NCI-H2171 (cell line): ENCODE measurements at places on chromosomes 1 and 21.

GRCh38 chr1:186272486-186272885 is 102.6 kb downstream of the TPR start:
- no peak for DNase-seq

GRCh38 chr1:207486198-207486597 is 9.8 kb upstream of the CR1 start:
- DNase-seq: no peak

- no peak for DNase-seq
Measured at GRCh38 chr1:170765712-170766330, 101.9 kb downstream of the PRRX1 start.

- DNase-seq: no peak
Measured at GRCh38 chr21:27719226-27719625, 752.3 kb upstream of the ADAMTS5 start.

DNA sequence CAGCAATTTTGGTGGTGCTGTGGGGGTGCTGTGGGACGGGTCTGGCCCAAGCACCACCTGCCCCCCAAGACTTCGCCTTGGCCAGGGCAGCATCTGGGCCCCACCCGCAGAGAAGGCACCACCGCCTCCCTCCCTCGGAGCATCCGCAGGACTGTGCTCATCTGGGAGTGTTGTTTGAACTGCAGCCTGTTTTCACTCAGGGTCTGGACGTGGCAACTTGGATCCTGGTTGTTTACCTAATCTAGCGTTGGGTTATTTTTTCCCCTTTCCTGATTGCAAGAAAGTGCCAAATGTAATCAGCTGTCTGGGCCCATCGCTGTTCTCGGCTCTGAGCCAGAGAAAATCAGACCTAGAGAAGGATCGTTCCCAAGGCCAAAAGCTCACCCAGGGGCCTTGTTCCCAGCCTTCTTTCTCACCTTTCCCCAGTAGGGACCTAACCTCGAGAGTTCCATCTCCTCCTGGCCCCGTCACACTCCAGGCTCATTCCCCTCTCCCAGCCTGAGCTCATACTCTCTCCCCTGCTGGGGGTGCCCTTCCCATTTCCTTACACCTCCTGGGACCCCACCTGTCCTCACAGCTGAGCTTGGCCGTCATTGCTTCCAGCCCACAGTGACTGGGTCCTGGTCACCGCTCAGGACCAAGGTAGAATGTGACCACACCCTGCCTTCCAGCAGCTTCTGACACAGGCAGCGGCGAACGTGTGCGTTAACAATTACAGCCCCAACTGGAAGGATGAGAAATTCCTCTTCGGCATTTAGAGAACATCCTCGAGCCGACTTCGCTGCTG is 72.0 kb upstream of the FAM20B start:
- DNase-seq: no peak
